ENCODE measurements at places on chromosomes 1 and 21.

DNA sequence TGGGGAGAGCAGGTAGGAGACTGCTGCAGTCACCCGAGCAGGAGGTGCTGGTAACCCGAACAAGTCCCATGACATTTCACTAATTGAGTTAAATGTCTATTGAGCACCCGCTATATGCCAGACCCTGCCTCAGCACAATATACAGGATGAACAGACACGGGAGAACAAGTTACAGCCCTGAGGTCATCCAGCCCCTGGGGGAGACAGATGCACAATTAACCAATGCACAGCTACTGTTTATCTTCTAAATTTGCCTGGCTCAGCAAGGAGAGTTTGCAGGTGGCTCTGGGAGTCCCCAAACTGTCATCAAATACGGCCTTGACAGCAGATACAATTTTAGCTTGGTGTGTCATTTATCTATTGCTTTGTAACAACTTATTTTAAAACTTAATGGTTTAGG lies 18.1 kb downstream of the CITED4 start:
- no peak for DNase-seq

DNA sequence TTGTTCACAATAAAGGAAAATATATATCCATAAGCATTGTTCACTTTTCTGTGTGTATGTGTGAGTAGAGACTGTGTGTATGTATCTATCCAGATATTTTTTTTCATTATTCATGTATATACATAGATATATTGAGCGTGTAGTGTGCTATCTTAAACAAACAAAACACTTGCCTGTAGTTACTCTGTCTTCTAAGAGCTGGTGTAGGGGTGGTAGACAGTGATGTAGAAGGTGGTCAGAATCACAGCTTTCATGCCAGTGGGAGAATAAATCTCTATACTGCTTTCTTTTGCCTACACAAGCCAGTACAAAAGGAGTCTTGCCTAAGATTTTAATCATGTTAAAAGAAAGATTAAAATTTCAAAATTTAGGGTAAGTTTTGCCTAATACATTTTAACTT lies 122.0 kb downstream of the UCHL5 start:
- DNase-seq, result no peak

- DNase-seq, result no peak
These were observed 72.8 kb downstream of the CD2 start for GRCh38 chr1:116826818-116827606.

DNA sequence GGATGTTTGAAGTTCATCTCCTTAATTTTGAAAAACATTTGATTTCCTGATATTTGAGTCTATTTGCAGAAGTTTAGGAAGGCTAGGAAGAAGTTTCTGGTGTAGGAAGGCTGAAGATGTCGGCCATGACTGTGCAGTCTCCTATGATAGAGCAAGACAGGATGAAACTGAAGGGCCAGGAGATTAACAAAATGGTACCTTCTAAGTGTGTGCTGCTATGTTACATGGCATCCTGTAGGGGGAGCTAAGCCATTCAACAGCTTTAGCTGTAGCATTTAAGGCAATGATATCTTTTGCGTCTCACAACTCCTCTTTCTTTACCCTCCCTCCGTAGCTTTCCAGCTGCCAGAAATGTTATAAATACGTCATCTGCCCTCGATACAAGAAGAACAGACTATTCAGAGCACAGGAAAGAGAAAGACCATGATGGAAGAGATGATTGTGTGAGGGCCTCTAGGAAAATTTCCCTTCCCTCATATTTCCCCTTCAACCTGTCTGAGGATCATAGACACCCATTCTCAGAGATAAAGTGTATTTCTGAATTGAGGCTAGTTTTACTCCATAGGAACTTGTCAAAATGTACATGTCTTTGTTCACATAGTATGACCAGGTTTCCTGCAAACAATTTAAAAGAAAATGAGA lies 61.1 kb downstream of the XCL1 start:
- no peak for DNase-seq

DNA sequence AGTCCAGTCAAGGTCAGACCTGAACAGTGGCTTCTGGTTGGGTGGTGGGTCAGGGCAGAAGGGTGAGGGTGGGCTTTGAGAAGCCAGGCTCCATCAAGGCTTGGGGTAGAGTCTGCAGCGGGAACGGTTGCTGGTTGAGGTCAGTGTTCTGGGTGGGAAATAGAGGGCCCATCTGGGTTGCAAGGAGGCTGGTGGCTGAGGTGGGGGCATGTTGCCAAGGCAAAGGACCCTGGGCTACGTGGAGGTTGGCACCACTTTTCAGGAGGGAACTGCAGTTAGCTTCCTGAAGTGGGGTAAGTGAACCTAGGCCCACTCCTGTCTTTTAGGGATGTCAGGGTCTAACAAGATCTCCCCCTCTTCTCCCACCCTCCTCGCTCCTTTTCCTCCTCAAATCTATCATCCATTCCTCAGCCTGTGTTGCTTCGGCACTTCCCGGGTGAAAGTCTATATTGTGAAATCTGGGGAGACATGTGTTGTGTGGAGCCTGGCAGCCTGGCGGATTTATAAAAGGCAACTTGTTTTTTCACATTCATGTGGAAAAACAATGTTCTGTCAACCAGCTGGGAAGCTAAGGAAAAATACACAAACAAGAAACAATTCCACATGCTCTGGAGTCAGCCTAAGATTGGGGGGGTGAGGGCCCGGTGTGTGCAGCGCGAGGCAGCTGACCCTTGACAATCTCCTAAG lies 1.5 kb downstream of the IL22RA1 start:
- DNase-seq, result peak; percentile 39

- DNase-seq, result no peak
These were observed 11.3 kb downstream of the CCDC190 start for GRCh38 chr1:162849711-162850110.

DNA sequence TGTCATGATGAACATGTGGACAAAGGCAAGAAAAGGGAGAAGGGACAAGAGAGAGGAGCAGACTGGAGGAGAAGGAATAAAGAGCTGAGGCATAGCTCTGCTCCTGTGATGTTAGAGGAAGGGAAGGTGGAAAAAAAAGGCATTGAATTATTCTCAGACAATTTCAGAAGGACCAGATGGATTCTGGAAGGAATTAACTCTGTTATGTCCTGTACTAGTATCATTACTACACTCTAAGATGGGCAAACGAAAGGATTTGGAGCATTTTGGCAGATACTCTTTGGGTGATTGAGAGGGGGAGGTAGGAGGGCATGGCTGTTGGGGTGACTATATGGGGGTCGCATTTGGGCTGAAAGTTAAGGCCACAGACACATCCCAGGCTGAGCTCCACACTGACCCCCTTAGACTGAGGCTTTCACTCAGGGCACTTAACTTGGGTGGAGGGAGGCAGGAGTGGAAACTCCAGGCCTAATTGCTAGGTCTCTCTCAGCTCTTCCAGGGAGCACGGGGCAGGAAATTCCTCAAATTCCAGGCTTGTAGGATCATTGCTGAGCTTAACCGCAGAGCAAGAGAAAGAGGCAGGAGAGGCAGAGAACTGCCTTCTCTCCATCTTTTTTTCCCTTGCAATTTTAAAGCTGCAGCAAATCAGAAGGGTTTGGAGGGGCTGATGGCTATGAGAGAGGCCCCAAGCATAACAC lies 25.9 kb downstream of the KIRREL1 start:
- peak; percentile 95 for DNase-seq

DNA sequence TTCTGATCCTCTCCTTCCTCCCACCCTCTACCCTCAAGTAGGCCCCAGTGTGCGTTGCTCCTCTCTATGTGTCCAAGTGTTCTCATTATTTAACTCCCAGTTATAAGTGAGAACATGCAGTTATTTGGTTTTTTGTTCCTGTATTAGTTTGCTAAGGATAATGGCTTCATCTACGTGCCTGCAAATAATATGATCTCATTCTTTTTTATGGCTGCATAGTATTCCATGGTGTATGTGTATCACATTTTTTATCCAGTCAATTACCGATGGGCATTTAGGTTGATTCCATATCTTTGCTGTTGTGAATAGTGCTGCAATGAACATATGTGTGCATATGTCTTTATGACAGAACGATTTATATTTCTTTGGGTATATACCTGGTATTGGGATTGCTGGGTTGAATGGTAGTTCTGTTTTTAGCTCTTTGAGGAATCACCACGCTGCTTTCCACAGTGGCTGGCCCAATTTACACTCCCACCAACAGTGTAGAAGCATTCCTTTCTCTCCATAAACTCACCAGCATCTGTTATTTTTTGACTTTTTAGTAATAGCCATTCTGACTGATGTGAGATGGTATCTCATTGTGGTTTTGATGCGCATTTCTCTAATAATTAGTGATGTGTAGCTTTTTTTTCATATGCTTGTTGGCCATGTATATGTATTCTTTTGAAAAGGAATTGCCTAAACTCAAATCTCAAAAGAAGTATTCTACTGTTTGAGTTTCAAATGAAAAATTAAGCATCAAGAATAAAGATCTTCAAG lies 116.9 kb downstream of the ETS2 start:
- DNase-seq, result no peak

GRCh38 chr1:246795906-246796694 lies 71.9 kb downstream of the SCCPDH start:
- DNase-seq, result no peak

GRCh38 chr1:201222125-201222524 lies 31.5 kb downstream of the IGFN1 start:
- DNase-seq, result no peak

- DNase-seq, result peak; percentile 92
These were observed 30.0 kb upstream of the S100A7 start for GRCh38 chr1:153490272-153491051.

DNA sequence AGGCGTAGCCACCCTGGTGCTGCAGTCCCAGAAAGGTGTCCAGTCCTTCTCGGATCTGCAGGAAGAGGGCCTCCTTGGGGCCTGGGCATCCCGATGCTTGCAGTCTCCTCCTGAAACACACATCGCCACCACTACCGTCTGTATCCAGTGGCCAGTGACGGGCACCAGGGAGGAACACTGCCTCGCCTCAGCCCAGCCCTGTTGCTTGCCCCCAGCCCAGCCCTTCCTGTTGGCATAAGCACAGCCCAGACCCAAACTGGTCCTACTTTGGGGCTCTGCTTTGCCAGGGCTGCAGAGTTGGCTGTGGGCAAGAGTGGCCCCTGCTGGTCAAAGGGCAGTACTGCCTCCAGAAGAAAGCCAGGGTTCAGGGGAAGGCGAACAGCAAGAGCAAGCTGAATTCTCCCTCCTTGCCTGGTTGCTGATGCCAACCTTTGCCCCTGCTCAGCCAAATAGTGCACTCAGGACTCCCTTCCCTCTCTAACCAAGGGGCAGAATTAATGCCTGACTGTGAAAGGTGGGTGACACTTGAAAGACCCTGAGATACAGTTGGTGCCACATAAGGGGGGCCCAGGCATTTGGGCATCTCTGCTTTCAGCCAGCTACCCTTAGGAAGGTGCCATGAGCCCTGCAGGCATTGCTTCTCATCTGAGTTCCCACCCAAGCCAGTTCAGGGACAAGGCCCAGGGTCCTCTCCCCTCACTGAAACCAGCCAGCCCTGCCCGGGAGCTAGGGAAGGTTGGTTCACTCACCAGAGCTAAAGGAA lies 11.1 kb upstream of the ARHGEF2 start:
- peak; percentile 70 for DNase-seq

GRCh38 chr1:204647114-204647804 lies 38.3 kb downstream of the LRRN2 start:
- DNase-seq, result peak; percentile 69

GRCh38 chr1:232589812-232590743 lies 39.9 kb downstream of the SIPA1L2 start:
- peak; percentile 33 for DNase-seq

- DNase-seq, result no peak
These were observed 581.6 kb downstream of the NPHP4 start for GRCh38 chr1:5410652-5411051.

- no peak for DNase-seq
These were observed 603 bp upstream of the DHRS3 start for GRCh38 chr1:12618661-12618964.

DNA sequence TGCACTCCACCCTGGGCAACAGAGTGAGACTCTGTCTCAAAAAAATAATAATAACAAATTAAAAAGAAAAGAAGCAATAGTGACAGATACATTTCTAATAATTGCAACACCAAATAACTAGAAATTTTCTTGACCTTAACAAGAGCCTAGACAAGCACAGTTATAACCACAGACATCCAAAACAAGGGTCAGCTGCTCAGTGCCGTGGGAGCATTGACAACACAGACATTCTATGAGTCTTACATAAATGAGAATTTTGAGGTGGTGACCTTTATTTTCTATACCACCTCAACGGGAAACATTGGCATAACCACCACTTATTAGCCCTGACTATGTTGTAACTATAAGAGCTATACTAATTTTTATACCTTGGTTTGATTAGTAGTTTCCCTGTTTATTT lies 156.1 kb downstream of the NR5A2 start:
- DNase-seq, result peak; percentile 86

GRCh38 chr1:217389895-217390294 lies 241.0 kb downstream of the GPATCH2 start:
- DNase-seq, result no peak

DNA sequence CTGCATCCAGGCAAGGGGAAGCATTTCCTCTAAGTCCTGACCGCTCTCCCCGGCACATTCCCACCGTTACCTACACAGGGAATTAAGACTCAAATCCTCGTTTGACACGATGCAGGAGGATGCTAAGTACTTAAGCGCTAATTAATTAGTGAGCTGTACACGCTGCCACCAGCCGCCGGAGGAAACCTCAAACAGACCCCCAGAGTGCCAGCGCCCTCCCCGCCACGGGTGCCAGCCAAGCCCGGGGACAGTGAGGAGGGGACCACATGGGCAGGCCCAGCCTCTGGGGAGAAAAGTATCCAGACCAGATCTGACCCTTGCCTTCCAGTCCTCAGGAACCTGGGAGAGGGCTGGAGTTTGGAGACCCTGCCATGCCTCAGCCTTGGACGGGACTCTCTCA lies 17.4 kb upstream of the CASZ1 start:
- DNase-seq, result no peak

- DNase-seq, result no peak
These were observed 40.4 kb upstream of the SLC30A1 start for GRCh38 chr1:211619033-211619996.

DNA sequence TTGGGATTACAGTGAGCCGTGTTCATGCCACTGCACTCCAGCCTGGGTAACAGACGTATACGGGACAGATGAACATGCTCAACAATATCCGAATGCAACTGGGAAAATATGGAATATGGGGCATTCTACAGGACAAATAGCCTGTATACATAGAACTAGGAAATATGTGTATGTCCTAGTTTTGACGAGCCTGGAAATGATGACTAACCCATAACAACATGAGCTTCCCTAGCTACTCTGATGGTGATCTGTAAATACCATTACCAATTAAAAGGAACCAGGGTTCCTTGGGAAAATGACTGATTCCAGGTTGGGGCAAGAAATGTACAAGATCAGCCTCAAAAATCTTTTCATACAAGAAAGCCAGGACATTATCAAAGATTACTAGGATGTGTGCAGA lies 42.8 kb upstream of the ARTN start:
- no peak for DNase-seq

DNA sequence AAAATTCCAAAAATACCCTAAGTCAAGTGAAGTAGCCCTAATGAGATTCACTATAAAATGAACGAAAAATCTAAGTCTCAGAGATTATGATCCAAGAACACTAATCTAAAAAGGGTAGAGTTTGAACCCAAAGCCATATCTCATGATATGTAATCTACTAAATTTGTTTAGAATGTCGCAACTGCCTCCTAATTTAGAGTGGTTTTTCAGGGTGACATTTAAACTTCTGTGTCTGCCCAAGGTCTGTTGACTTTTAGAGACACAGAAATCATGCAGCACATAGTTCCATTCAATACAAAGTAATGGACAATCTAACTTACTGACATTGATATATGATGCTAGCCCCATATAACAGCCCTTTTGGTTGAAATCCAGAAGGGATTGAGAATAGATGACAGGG lies 28.9 kb downstream of the FMO3 start:
- DNase-seq, result no peak

Measured in AG10803 (cell line).